Activated CD4-positive, alpha-beta T cell treated with anti-CD3 and anti-CD28 coated beads for 48 hours (primary cell): ENCODE measurements at places on chromosomes 2 and 18.

GRCh38 chr2:71336384-71336783, 4.8 kb downstream of the ZNF638 start:
- DNase-seq, result no peak

GRCh38 chr2:37871456-37872191, 53.5 kb upstream of the RMDN2 start:
- DNase-seq, result no peak

DNA sequence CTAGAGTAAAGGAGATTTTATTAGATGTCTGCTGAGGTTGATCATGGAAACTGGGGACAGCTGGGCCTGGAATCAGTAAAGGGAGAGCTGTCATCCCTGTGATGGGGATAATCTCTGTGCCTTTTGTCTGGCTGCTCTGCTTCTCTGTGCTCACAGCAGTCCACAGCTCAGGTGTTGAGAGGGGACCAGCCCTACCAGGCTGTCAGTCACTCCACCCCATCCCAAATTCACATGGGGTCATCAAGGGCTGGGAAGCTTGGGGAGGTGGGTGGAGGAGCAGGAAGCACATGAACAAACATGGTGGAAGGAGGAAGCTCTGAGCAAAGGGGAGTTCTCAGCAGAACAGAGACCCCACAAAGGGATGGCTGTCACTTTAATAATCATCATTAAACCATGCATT, 13.7 kb upstream of the LRRFIP1 start:
- no peak for DNase-seq

- DNase-seq, result peak; percentile 69
Measured at GRCh38 chr2:144516981-144517865, 2.7 kb downstream of the ZEB2 start.

GRCh38 chr18:37124516-37124915, 295.6 kb downstream of the KIAA1328 start:
- no peak for DNase-seq

- DNase-seq, result no peak
Measured at GRCh38 chr2:178895872-178896271, 88.6 kb upstream of the TTN start.

- DNase-seq, result no peak
Measured at GRCh38 chr18:79531386-79531785, 135.7 kb downstream of the NFATC1 start.

- peak; percentile 36 for DNase-seq
Measured at GRCh38 chr18:23828426-23828825, 139.2 kb downstream of the LAMA3 start.

GRCh38 chr2:25714740-25715139, 41.4 kb upstream of the DTNB start:
- DNase-seq, result no peak

DNA sequence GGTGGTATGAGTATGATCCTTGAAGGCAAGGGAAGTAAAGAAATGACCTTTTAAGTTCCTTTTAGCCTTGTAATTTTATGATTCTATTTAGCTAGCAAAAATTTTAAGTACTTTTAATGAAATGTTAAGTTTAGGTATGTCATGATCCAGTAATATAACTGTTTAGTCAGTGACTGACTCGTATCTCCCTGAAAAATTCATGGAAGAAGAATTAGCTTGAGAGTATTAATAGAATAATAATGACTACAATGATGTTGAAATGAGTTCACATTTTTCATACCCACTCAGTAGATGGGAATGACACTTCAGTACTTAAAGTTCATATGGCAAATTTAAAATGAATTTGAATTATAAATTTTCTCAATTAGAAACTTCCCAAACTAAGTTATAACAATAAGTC, 14.6 kb downstream of the RAB3GAP1 start:
- no peak for DNase-seq

DNA sequence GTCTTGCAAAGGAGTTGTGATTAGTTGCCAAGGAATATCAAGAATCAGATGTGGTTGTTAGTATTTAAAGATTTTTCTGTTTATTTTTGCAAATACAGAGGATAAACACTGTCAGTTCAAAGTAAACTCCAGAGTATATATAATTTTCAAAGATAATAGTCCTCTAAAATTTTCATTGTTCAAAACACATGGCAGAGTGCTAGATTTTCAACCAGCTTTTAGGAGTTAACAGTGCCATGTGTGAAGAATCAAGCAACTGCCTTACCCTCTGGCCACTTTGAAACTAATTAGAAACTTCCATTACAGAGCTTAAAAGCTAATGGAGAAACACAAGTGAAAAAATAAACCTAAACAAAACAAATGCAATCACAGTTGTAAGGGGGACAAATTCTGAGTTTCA, 1605.6 kb upstream of the ZEB2 start:
- DNase-seq, result no peak

DNA sequence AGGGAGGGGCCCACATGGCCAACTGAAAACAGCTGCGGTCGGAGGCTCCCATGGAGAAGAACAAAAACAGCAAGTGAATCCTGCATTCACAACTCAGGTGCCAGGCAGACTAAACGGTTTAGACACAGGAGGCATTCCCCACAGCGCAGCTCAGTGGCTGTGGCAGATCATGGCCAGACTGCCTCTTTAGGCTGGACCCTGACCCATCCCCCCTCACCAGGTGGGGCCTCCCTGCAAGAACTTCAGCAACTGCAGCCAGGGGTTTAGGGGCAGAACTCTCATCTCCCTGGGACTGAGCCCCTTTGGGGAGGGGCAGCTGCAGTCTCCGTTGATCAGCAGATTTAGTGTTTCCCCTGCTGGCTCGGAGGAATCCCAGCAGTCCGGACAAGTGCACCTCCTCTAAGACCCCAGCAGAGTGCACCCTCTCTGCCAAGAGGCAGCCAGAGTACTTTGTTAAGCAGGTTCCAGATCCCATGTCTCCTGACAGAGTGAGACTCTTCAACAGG, 346.7 kb downstream of the SS18 start:
- DNase-seq, result no peak

DNA sequence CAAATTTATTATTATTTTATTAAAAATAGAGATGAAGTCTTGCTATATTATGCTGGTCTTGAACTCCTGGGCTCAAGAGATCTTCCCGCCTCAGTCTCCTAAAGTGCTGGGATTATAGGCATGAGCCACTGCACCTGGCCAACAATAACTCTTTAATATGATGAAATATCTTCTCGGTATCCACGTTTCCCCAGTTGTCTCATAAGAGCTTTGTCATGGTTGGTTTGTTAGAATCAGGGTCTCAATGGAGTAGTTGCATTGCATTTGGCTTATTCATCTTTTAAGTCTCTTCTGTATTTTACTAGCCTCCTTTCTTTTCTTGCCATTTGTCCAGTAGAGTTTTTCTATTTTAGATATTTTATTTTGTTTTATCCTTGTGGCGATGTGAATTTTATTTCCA, 32.7 kb upstream of the DLX2 start:
- DNase-seq, result no peak

- DNase-seq, result no peak
Measured at GRCh38 chr18:48274301-48274700, 134.9 kb downstream of the ZBTB7C start.

GRCh38 chr2:112727276-112728028, 6.6 kb downstream of the NT5DC4 start:
- DNase-seq, result no peak

DNA sequence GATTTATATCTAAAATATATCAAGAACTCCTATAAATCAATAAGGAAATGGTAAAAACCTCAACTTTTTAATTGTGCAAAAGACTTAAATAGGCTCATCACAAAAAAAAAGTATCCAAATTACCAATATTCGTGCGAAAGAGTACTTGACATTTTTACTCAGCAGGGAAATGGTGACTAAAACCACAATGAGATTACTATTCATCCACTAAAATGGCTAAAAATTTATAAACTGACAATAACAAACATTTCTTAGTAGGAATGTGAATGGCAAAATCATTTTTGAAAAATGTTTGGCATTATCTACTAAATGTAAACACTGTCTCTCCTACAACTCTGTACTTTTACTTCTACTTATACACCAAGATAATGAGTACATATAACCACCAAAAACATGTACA, 184.8 kb upstream of the RND3 start:
- no peak for DNase-seq
